ENCODE measurements at places on chromosomes 12 and 14.

DNA sequence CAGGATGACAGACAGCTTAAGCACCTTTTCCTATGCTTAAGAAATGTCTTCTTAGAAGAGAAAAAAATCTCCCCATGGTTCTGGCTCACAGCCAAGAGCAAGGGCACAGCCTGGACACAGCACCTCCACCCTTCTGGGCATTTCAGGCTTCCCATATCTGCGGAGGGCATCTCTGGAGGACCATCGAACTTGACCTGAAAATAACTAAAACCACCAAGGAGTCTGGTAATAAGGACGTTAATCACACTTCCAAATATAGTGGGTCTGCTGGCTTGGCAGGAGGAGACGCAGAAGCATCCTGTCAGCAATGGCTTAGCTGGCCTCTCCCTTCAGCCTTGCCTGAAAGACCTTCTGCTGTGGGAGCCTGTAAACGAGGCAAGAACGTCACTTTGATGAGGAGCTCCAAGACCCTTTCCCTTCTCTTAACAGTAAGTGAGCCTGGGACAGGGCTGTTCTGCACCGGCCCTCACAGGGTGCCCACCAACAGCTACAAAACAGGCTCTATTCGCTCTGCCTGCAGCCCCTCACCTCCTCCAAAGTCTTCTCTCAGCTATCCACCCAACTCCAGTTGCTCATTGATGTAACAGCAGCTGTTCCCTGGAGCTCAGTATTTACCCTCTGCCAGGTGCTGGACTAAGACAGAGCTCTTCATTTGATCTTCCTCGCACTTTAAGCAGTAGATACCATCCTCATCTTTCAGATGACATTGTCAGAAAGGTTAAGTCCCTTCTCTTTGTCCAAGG lies 13.2 kb downstream of the SETD3 start:
- DNase-seq: no peak

GRCh38 chr14:83301791-83302190 lies 1768.1 kb upstream of the SEL1L start:
- DNase-seq: no peak

- DNase-seq: no peak
Observed at GRCh38 chr14:79118291-79118690, 948.1 kb downstream of the NRXN3 start.

- DNase-seq: no peak
Observed at GRCh38 chr12:41485203-41485602, 297.1 kb downstream of the PDZRN4 start.

- no peak for DNase-seq
Observed at GRCh38 chr14:63686926-63687325, 40.9 kb downstream of the SGPP1 start.
